ENCODE measurements at places on chromosomes 3 and 15.

DNA sequence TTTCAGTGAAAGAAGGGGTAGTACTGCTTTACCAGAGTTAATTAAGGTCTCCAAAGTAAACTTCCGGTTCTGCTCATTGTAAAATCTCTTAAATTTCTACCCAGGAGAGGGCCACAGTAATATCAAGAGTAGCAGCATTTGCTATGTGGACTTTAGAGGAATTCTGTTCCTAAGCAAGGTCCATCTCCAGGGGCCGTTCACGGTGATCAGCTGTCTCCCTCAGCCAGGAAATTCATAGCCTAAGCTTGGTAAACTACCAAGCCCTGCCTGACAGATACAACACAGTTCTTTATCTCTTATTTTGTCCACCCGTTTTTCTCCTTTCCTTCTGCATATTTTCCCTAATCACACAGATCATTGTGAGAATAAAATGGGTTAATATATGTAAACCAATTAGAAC, 2.3 kb downstream of the DUT start:
- H3K27me3 ChIP-seq, result no peaks in the 10 kb centered on the region
- H3K27ac ChIP-seq, result no peak overlapping the region
- DNase-seq, result no peak
- H3K4me1 ChIP-seq, result peaks cover 4% of the 10 kb centered on the region
- no peak overlapping the region for H3K4me3 ChIP-seq

DNA sequence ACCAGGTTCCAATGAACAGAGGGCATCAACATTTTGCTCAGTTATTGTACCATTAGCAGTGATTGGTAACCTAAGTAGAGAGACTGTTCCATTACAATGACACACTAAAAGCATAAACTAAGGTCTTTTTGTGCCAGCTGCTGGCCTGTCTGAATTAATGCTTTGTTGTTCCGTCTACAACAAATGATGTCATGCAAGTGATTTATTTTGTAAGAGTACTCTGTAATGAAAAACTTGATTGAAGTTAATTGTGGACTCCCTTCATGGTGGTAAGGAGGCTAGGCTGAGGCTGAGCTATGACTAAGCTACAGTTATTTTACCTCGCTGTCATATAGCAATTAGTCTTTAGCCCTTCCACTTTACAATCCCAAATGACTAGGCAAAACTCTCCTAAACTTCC, 23.2 kb downstream of the RCN2 start:
- no peak for DNase-seq
- no peaks in the 10 kb centered on the region for H3K27me3 ChIP-seq
- no peaks in the 10 kb centered on the region for H3K36me3 ChIP-seq
- no peaks in the 10 kb centered on the region for H3K4me1 ChIP-seq
- no peak overlapping the region for H3K4me3 ChIP-seq

DNA sequence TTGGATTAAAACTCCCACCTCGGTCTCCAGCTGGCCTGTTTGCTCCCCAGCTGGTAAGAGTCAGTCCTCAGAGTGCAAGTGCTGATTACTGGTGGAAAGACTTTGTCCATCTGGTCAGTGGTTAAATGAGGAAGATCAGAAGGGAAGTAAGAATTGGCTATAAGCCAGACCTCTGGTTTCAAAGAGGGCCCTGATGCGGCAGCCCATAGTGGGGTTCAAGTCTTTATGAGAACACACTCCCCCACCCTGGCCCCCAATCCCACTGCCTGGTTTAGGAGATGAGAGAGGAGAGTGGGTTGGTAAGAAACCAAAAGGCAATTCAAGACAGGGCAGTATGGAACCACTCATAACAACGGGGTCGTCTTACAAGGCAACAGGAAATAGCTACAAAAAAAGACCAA, 65.0 kb downstream of the FRMD4B start:
- H3K27me3 ChIP-seq, result no peaks in the 10 kb centered on the region
- H3K4me1 ChIP-seq, result peaks cover 5% of the 10 kb centered on the region
- H3K27ac ChIP-seq, result no peak overlapping the region
- DNase-seq, result peak; percentile 24
- H3K4me3 ChIP-seq, result no peak overlapping the region
- no peaks in the 10 kb centered on the region for H3K36me3 ChIP-seq

DNA sequence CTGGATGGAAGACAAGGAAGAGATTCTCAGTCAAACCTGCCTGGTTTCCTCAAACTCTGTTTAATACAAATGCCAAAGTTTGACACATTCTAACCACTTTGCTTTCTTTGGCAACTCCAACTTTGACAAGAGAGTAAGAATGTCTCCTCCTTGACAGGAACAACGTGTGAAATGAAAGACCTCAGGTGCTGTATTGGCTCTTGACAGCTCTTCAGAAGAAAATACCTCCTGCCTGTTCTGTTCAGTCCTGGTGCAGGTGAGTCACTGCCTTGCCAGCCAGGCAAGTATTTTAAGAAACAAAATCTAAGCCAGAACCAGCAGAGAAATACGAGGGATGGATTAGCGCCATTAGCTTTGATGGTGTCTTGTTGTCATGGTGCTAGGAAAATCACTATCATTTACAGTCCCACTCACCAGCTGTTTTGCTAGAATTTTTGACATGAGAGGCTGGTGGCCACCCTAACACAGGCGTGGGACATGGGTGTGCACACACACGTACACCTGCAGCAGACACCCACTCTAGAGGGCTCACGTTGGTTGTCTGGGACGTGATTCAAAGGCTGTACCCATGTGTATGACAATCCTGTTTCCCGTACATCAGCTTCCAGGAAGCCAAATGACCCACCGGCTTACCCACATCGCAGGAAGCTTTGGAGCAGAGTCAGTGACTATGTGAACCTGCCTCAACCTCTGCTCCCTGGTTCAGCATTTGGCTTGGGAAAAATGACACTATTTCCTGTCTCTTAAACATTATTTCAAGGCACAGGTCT, 60.4 kb downstream of the CCNL1 start:
- H3K4me1 ChIP-seq, result peaks cover 4% of the 10 kb centered on the region
- H3K4me3 ChIP-seq, result no peak overlapping the region
- no peak overlapping the region for H3K27ac ChIP-seq
- DNase-seq, result no peak
- H3K27me3 ChIP-seq, result no peaks in the 10 kb centered on the region
- no peaks in the 10 kb centered on the region for H3K36me3 ChIP-seq

- no peak overlapping the region for H3K27ac ChIP-seq
- DNase-seq, result no peak
- H3K27me3 ChIP-seq, result no peaks in the 10 kb centered on the region
Observed at GRCh38 chr3:143266927-143267326, 147.4 kb downstream of the CHST2 start.

DNA sequence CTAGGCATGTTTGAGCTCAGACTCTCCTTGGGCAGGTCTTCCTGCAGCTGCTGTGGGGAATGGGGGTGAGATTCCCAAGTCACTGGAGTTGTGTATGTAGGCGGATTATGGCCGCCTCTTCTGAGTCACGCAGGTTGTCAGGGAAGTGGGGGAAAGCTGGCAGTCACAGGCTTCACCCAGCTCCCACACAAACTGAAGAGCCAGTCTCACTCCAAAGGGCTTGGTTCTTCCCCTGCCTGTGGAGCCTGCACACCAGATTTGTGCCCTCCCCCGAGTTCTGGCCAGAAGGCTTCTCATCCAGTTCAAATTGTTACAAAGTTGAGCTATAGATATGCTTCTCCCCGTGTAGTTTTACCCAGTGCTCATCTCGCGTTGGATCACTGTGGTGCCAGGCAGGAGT, 53.5 kb downstream of the CPNE4 start:
- no peak overlapping the region for H3K27ac ChIP-seq
- H3K36me3 ChIP-seq, result no peaks in the 10 kb centered on the region
- DNase-seq, result no peak
- no peaks in the 10 kb centered on the region for H3K4me1 ChIP-seq

GRCh38 chr3:28989646-28990089, 291.2 kb upstream of the RBMS3 start:
- no peaks in the 10 kb centered on the region for H3K36me3 ChIP-seq
- H3K27me3 ChIP-seq, result no peaks in the 10 kb centered on the region
- no peak for DNase-seq
- no peaks in the 10 kb centered on the region for H3K4me1 ChIP-seq

GRCh38 chr3:69212411-69213160, 90.2 kb upstream of the LMOD3 start:
- no peaks in the 10 kb centered on the region for H3K27me3 ChIP-seq
- no peak overlapping the region for H3K4me3 ChIP-seq
- no peaks in the 10 kb centered on the region for H3K36me3 ChIP-seq

DNA sequence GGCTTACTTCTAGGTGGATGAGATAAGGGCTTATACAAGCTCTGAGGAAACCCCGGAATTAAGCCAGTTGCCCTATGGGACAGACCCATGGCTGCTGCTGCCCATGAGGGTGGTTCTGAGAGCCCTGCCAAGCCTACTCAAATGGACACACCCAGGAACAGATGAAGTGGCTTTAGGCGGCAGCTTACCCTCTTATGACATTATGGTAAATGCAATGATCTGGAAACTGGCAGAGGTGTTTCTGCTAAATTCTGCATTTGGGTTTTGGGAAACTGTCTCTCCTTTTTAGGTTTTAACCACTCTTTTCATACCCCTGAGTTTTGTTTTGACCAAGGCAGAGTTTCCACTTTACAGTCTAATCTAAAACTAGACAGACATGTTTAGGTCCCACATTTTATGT, 9.0 kb upstream of the ZBED2 start:
- H3K27ac ChIP-seq, result no peak overlapping the region
- H3K27me3 ChIP-seq, result no peaks in the 10 kb centered on the region
- H3K4me3 ChIP-seq, result no peak overlapping the region
- H3K36me3 ChIP-seq, result no peaks in the 10 kb centered on the region
- H3K4me1 ChIP-seq, result no peaks in the 10 kb centered on the region

DNA sequence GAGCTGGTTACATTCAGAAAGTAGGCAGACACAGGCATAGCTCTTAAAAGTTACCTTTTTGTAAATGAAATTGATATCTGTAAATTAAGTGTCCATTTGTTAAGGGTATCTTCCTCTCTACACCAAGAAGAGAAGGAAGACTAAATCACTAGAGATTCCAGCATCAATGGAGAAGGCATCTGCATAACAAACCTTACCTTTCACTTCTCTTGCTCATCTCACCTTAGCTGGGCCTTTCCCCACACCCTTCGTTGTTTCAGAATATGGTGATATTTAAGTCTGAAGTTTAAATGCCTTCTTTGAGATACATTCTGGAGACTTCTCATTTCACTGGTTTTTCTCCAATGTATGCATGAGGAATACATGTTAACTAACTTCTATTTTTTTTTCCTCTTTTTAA, 54.5 kb upstream of the TGFBR2 start:
- no peak for DNase-seq
- no peak overlapping the region for H3K4me3 ChIP-seq
- H3K36me3 ChIP-seq, result no peaks in the 10 kb centered on the region
- H3K27me3 ChIP-seq, result no peaks in the 10 kb centered on the region
- no peak overlapping the region for H3K27ac ChIP-seq

GRCh38 chr3:170098753-170099152, 61.0 kb downstream of the GPR160 start:
- H3K36me3 ChIP-seq, result no peaks in the 10 kb centered on the region
- no peak for DNase-seq
- no peaks in the 10 kb centered on the region for H3K4me1 ChIP-seq

DNA sequence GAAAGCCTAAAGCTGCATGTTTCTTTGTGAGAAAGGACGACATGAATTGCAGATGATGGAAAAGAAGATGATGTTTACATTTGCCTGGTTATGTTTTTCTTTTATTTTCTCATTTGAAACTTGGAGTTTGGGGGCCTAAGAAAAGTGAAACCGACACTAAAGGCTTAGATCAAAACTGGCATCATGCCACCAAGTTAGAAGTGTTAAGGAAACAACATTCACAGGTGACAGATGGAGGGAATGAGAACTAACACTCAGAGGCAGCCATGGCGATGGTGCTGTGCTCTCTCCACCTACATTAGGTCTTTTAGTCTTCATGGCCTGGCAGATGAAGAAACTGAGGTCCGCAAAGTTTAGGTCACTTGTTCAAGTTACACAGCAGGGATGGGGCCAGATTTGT, 923.6 kb downstream of the TUSC7 start:
- no peaks in the 10 kb centered on the region for H3K36me3 ChIP-seq
- no peak for DNase-seq
- no peak overlapping the region for H3K4me3 ChIP-seq
- no peak overlapping the region for H3K27ac ChIP-seq

- no peaks in the 10 kb centered on the region for H3K27me3 ChIP-seq
- H3K4me3 ChIP-seq, result no peak overlapping the region
- no peak for DNase-seq
- H3K27ac ChIP-seq, result no peak overlapping the region
- no peaks in the 10 kb centered on the region for H3K36me3 ChIP-seq
Observed at GRCh38 chr3:55654123-55654760, 167.1 kb upstream of the WNT5A start.

GRCh38 chr3:193655831-193656433, 62.9 kb downstream of the OPA1 start:
- no peak overlapping the region for H3K27ac ChIP-seq
- no peaks in the 10 kb centered on the region for H3K27me3 ChIP-seq
- DNase-seq, result no peak
- no peak overlapping the region for H3K4me3 ChIP-seq
- H3K4me1 ChIP-seq, result no peaks in the 10 kb centered on the region

GRCh38 chr15:59185725-59186124, 20.9 kb upstream of the LDHAL6B start:
- no peaks in the 10 kb centered on the region for H3K4me1 ChIP-seq
- no peaks in the 10 kb centered on the region for H3K36me3 ChIP-seq
- no peaks in the 10 kb centered on the region for H3K27me3 ChIP-seq
- DNase-seq, result no peak

DNA sequence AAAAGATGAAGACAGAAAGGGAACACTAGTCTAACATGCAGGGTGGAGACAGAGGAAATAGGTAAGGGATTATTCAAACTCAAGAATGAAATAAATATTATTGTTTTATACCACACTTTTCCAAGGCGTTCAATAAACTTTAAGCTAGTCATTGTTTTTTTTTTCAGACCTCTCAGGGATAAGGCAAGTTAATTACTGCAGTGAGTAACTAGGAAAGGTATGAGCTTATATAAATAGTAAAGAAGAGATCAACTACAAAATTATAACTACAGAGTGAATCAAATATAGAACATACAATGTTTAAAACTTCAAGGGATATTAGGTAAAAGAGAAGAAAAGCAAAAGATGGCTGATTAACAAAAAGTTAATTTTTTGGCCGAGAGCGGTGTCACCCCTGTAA, 31.5 kb upstream of the XXYLT1 start:
- no peak overlapping the region for H3K4me3 ChIP-seq
- no peak for DNase-seq

DNA sequence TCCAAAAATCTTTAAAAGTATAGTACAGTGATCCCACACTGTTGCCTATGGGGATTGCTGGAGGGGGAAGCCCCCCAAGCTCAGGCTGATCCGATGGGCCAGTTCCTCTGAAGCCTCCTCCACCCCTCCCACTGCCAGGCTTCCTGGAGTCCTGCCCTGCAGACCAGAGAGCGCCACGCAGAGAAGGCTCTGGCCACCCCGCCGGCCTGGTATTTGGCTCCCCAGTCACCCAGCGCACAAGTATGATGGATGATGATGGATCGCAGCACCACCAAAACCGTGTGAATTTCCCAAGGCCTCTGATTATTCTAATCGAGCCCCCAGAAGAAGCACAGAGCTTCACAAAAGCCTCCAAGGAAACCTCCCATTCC, 259.0 kb downstream of the MECOM start:
- H3K4me1 ChIP-seq, result no peaks in the 10 kb centered on the region
- no peaks in the 10 kb centered on the region for H3K27me3 ChIP-seq
- H3K4me3 ChIP-seq, result no peak overlapping the region
- no peaks in the 10 kb centered on the region for H3K36me3 ChIP-seq

- DNase-seq, result no peak
- H3K36me3 ChIP-seq, result no peaks in the 10 kb centered on the region
- no peak overlapping the region for H3K27ac ChIP-seq
- no peak overlapping the region for H3K4me3 ChIP-seq
- H3K4me1 ChIP-seq, result no peaks in the 10 kb centered on the region
Observed at GRCh38 chr3:149783576-149783975, 8.8 kb downstream of the ANKUB1 start.
